Brain microvascular endothelial cell (primary cell): ENCODE measurements at places on chromosomes 12 and 14.

DNA sequence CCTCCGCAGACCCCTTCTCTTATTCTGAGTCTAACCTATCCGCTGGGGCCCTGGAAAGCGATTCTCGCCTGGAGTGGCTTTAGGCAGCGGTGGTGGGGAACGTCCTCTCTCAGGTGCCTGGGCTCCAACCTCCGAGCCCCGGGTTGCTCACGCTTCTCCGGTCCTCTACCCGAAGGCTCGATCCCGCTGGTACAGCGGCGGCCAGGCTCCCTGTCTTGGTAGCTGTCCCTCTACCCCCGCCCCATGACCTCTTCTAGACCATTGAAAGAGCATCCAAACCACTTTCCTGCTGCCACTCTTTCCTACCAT lies 505 bp upstream of the HEBP1 start:
- no peak for DNase-seq

DNA sequence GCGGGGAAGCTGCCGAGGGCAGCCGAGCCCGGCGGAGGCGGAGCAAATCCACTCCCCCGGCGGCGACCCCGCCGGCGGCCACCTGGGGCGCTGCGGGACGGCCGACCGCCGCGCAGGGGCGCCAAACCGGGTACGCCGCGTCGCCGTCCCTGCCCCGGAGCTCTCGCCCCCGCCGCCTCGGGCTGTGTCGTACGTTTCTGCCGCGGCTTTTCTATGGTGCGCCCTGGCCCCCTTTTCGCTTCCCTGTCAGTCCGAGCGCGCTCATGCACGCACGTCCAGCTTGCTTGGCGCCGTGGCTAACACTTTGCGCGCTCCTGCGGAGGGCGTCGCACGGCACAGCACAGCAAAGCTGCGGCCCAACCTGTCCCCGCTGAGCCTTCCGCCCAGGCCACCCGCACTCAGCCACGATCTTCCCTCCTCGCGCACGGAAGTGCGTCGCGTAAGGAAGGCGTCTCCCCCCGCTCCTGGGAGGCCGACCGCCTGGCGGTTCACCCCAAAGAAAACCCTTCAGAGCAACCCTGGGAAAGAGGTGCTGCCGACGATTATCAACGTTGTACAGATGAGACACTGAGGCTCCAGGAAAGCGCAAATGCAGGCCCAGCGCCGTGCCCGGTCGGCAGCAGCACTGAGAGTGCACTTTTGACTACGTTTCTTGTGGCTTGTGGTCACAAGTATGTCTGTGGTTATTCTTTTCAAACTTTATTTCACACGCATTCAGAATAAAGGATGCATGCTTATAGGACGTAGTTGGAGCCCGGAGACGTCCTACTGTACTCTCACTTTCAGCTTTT lies at the start of gene HECTD1:
TSS of gene HECTD1 (minus strand) at position 39 of the 791 bp plus-strand sequence. CDS start 1,857 bp downstream, outside the sequence.
- peak; percentile 89 for DNase-seq

- DNase-seq = no peak
These were observed 12.2 kb upstream of the SELPLG start for GRCh38 chr12:108645686-108646599.

DNA sequence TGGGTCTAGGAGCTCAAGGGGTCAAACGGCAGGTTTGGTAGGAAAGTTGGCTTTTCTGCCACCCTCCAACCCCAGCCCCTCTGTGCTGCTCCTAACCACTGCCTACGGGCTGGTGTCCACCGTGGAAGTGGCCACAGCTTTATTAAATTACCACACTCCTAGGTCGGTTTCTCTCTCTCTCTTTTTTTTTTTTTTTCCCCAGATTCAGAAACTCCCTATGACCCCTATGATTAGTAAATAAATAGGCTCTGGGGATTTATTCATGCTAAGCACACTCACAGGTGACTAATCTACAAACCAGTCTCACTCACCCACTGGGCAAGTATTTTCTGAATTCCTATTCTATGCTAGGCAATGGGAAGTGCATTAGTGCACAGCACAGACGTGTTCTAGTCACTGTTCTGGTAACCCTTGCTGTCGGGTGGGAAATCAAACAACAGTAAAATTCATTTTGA lies 8.7 kb upstream of the DDX47 start:
- peak; percentile 79 for DNase-seq

- no peak for DNase-seq
These were observed 3.7 kb downstream of the BIN2 start for GRCh38 chr12:51320311-51320694.

GRCh38 chr12:6229224-6230218 lies 29.3 kb downstream of the CD9 start:
- peak; percentile 58 for DNase-seq

GRCh38 chr12:111126331-111126730 lies 206.0 kb upstream of the MYL2 start:
- no peak for DNase-seq

DNA sequence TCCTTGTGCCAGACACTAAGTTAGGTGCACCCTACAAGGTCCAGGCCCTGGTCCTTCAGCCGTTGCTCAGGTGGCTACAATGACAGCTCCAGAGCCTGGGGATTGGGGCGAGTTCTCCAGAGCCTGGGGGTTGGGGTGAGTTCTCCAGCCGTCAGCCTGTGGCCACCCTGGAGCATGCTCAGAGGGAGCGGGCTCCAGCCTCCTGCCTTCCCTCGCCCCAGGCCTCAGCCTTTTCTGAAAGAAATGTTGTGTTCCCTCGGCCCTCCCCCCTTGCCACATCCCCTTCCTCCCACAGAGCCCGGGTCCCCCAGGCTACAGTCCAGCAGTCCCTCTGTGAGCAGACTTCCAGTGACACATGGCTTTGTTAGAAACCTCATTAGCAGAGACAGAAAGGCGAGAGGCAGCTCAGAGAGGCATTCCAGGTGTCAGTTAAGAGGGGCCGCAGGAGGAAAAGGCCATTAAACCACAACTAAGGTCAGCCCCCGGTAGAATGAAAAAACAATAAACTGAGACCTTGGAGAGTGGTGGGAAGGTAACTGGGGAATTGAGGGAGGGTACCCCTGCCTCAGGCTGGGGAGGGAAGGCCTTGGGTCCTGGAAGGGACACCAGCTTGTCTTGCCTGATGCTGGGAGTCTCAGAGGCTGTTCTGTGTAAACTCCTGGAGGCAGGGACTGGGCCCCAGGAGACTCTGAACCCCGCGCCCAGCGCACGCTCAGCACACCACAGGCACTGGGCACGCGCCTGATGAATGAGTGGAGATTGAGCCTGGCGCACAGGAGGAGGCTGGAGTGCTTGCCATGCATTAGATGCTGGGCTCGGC lies 23.1 kb upstream of the COL2A1 start:
- no peak for DNase-seq

DNA sequence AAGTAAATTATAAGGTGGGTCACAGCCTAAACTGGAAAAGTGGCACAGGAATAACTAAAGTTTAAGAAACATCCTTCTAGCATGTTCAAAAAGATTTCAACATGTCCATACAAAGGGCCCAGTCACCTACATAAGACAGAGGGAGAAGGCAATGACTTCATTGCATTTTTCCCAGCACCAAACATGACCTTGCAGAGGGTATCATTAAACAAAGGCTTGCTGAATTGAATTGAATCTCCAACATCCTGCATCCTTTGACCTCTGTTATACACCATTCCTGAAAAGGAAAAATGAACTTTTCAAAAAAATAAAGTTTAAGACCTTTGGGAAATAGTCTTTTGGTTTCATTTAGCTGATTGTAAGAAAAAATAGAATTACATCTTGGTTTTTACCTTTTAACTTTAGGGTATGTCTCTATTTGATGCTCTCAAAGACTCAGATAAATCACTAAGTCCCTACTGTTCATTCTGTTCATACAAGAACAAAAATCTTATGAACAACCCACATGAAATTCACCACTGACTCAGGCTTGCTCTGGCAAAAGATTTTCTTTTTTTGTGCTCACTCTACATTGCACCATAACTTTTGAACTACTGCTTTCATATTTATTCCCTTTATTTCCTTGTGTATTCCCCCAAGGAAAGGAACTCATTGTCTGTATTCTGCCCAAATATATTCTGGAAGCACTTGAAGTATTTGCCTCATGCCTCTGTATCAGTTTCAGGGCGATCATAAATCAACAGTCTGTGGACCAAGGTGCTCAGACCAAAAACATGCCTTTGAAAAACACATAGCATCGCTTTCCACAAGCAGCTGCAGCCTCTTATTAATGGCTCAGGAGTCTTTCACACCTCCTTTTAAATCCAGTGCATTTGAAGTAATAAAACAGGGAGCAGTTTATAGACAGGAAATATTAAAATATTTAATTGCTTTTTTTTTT lies 121.7 kb downstream of the DUSP6 start:
- no peak for DNase-seq

GRCh38 chr14:85618978-85619377 lies 89.0 kb downstream of the FLRT2 start:
- no peak for DNase-seq

DNA sequence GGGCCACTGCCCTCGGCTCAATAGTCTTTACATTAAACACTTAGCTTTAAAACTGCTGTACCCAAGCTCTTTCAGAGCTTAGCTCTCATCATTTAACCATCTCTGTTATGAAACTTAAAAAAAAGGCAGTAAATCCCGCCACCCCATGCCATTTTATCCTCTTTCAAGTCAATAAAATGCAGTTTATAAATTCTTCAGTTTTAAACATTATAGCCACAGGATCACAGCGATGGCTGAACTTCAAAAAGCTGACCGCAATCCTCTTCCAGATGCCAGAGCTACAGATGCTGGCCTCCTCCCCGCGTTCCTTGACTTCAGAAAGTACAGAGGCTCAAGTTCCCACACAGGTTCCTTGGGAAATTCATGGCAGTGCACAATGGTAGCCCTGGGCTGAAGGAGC lies 4.2 kb downstream of the OR10G3 start:
- no peak for DNase-seq

DNA sequence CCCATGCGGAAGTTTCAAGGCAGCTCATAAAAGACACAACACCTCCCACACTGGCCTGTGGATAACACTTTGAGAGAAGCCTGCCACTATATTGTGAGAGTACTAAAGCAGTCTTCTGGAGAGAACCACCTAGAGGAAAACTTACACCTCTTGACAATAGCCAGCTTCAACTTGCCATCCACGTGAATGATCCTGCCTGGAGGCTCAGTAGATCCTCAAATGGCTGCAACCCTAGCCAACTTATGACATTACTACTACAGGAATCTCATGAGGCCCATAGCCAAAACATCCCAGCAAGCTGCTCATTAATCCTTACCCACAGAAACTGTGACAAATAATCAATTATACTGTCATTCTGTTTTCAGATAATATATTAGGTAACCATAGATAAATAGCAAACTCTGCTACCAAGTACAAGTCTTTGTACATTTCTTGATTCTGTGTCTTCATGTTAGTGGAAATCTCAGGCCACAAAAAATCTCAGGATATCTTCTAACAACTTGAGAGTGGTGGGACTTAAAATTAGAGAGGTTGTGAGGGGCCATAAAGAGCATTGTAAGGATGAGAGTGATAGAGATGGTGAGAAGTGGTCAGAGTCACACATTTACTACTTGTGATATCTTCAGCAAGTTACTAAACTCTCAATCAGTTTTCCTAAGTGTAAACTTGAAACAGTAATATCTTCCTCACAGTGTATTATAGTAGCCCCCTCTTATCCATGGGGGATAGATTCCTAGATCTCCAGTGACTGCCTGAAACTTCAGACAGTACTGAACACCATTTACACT lies 368.0 kb downstream of the C12orf50 start:
- no peak for DNase-seq
